NCI-H2029 treated with DMSO at 0.1 percent for 48 hours (cell line): ENCODE measurements at places on chromosomes 16 and 17.

- DNase-seq: no peak
Measured at GRCh38 chr16:1916640-1916990, 1.6 kb downstream of the HS3ST6 start.

GRCh38 chr16:20089246-20089965 is 15.7 kb upstream of the GPR139 start:
- DNase-seq: no peak

DNA sequence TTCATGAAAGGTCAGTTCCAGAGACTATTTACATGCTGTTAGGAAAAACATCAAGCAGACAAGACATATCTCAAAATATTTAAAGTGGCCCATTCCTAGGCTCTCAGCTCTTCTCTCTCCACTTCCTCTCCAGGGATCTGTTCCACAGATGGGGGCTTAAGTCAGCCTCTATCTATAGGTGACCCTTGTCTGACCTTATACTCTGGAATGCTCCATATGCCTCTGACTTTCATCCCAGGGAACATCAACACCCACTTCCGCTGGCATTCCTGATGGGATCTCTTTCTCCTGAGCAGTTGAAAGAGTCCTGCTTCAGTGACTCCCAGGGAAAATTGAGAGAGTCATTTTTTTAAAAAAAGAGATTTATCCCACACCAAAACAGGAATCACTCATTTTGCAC is 11.5 kb upstream of the WIPI1 start:
- DNase-seq: no peak

DNA sequence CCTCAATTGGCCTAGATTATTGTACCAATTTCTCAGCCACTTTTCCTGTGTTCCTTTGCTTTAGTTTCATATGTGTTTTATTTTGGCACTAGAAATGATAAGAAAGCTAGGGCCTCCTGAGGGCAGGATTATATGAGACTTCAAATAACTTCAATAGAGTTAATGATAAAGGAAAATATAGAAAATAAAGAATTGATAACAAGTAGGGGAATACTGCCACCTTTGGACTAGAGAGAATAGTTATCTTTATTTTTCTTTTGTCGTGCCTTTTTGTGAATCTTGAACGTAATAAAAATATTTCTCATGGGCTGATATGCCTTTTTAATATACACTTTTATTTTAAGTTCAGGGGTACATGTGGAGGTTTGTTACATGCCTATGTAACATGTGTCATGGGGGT is 29.3 kb upstream of the RBL2 start:
- no peak for DNase-seq

GRCh38 chr16:17416461-17417311 is 54.1 kb downstream of the XYLT1 start:
- DNase-seq: no peak

DNA sequence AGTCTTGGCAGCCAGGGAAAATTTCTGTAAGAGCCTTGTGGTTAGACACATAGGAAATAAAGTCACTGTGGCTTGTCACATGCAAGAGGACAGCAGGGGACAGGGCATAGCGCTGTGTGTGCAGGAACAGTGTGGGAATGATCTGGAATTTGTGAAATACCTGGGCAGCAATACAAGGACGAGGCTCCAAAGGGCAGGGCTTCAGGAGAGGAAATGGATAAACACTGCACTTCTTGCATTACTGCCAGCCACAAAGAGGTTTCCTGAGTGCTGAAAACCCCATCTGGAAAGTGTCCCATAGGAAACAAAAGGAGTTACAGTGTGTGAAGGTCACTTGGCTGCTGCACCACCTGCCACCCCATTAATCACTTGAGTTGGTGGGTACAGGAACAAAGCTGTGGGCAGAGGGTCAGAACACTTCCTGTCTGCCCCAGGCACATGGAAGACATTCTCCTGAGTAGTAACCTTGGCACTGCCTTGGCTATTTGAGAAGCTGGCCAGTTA is 12.1 kb upstream of the HP start:
- DNase-seq: no peak

GRCh38 chr17:46764709-46765401 is 53.6 kb downstream of the WNT3 start:
- no peak for DNase-seq

DNA sequence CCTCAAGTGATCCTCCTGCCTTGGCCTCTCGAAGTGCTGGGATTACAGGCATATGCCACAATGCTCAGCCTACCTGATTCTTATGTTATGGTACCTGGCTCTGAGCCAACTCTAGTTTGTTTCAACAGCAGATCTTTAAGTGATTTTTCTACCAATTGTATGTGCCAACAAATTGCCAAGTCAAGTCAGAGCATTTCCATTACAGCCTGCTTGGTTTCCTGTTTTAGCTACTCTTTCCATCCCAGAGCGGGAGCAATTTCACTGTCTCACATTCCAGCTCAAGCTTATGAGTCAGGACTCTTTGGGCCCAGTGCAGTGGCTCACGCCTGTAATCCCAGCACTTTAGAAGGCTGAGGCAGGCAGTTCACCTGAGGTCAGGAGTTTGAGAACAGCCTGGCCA is 30.8 kb upstream of the RBBP6 start:
- no peak for DNase-seq

- no peak for DNase-seq
Measured at GRCh38 chr17:78726513-78726912, 55.6 kb downstream of the CYTH1 start.

DNA sequence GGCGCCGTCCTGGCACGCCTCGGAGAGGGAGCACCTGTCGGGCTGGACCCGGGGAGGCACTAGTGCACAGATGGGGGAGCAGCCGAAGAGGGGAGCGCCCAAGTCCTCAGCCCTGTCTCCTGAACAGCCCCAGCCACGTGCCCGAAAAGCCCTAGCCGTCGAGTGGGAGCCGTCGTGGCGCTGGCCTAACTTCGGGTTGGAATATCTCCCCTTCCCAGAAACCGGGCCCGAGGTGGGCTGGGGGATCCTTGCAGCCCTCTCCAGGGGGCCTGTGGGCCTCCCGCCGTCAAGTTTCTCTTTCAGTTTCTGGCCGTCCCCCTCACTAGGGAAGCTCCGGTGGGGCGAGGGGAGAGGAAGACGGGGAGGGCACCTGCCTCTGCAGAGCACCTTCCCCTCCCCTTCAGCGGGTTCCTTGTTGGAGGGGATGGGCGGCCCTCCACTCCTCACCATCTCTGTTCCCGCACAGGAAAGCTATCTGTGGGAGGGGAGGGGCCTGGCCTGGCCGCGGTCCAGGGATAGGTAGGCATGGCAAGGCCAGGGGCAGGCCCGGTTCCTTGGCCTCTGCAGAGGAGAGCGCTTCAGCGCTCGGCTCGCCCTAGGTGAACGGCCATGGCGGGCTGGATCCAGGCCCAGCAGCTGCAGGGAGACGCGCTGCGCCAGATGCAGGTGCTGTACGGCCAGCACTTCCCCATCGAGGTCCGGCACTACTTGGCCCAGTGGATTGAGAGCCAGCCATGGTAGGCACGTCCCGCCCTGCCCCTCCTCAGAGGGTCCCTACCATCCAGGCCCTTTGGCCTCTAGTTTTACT is 709 bp downstream of the STAT5A start:
- no peak for DNase-seq

- DNase-seq: no peak
Measured at GRCh38 chr17:47728214-47728877, 4.7 kb upstream of the TBX21 start.

DNA sequence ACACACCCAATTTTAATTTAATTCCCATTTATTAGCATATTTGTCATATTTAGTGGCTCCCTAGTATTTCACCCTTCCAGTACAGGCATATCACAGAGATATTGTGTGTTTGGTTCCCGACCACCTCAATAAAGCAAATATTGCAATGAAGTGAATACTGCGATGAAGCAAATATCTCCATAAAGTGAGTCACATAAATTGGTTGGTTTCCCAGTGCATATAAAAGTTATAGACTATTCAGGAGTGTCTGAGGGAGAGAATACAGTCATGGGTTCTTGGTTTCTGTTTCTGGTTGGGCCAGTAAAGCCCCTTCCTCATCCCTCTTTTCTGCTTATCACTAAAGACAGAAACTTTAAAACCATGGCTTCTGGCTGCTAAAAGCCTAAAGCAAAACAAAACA is 295.4 kb upstream of the AXIN2 start:
- no peak for DNase-seq

GRCh38 chr16:84013787-84014569 is 28.6 kb downstream of the SLC38A8 start:
- DNase-seq: peak; percentile 60

- no peak for DNase-seq
Measured at GRCh38 chr16:12182212-12182611, 205.7 kb downstream of the SNX29 start.
